Effector memory CD4-positive, alpha-beta T cell (primary cell): ENCODE measurements at places on chromosomes 2 and 18.

GRCh38 chr18:54880395-54881105, 52.3 kb downstream of the RAB27B start:
- H3K4me1 ChIP-seq, result no peaks in the 10 kb centered on the region
- H3K27me3 ChIP-seq, result no peaks in the 10 kb centered on the region
- H3K4me3 ChIP-seq, result no peak overlapping the region

GRCh38 chr2:63649829-63650228, 61.1 kb downstream of the MDH1 start:
- H3K27ac ChIP-seq, result no peak overlapping the region
- H3K4me1 ChIP-seq, result no peaks in the 10 kb centered on the region
- no peak overlapping the region for H3K4me3 ChIP-seq

- H3K36me3 ChIP-seq, result no peaks in the 10 kb centered on the region
- no peak for DNase-seq
- H3K4me1 ChIP-seq, result no peaks in the 10 kb centered on the region
- H3K27ac ChIP-seq, result no peak overlapping the region
- H3K4me3 ChIP-seq, result no peak overlapping the region
- peaks cover 3% of the 10 kb centered on the region for H3K27me3 ChIP-seq
These were observed 86.6 kb downstream of the MARCO start for GRCh38 chr2:119028327-119029174.

DNA sequence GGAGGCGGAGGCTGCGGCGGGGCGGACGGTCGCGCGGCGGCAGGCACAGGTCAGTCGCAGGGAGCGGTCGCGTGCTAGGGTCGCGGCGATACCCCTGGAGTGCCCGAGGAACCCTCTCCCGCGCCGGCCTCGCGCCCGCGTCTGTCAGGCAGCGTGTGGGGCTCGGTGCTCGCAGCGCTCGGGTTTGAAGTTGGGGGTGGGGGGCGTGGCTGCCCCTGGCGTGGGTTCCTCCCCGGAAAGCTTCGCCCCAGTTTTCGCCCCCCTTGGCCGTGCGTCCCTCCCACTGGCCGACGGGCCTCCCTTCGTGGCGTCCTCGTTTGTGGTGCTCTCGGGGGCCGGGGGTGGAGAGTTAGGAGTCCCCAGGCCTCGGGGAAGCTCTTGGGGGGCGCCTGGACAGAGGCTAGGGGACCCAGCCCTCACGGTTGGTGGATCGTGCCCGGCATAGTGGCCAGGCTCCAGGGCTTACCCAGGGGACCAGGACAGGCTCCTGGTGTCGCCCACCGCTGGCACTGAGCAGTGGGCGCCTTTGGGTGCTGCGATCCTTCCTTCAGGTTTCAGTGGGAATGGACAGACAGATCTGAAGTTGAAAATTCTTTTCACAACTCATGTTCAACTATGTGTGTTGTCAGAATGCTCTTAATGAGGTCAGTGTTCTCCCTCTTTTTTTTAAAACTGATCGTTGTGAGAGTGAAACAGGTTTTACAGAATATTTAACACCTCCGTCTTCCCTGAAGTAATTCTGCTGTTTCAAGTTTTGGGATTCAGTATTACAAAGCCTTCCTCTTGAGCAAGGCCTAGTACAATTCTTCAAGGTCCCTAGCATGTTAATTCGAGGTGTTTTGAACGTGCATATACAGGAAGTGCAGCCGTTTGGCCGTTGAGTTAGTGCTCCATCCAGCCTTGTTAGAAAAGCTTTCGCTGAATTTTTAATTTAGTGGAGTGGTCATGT, 604 bp downstream of the RALBP1 start:
- H3K27me3 ChIP-seq, result no peaks in the 10 kb centered on the region
- H3K4me1 ChIP-seq, result peaks cover 4% of the 10 kb centered on the region
- H3K4me3 ChIP-seq, result peak overlapping the region; percentile 87

DNA sequence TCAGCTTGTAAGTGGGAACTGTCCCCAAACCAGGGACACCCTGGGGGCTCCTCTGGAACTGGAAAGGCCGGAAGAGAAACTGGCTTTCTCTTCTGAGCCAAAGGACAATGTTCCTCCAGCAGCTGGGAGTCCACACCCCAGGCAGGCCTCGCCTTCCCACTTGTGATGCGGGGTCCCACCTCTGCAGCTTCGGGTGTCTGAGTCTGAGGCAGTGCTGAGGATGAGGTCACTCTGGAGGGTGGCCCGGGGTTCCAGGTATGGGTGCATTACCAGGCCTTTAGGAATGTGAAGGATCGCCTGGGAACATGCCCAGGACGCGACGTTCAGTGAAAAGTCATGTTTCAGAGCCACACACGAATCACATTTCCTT, 18.2 kb upstream of the BOK start:
- H3K27me3 ChIP-seq, result peaks cover 7% of the 10 kb centered on the region
- no peaks in the 10 kb centered on the region for H3K4me1 ChIP-seq
- no peaks in the 10 kb centered on the region for H3K36me3 ChIP-seq
- no peak overlapping the region for H3K4me3 ChIP-seq
- H3K27ac ChIP-seq, result no peak overlapping the region

- H3K36me3 ChIP-seq, result no peaks in the 10 kb centered on the region
- H3K27ac ChIP-seq, result no peak overlapping the region
- no peaks in the 10 kb centered on the region for H3K4me1 ChIP-seq
- H3K27me3 ChIP-seq, result no peaks in the 10 kb centered on the region
- DNase-seq, result no peak
- H3K4me3 ChIP-seq, result no peak overlapping the region
These were observed 123.9 kb upstream of the FAM136A start for GRCh38 chr2:70425682-70426301.

GRCh38 chr2:108884619-108885018, 98.0 kb downstream of the CCDC138 start:
- H3K27ac ChIP-seq, result no peak overlapping the region
- no peak for DNase-seq
- no peaks in the 10 kb centered on the region for H3K27me3 ChIP-seq
- H3K36me3 ChIP-seq, result no peaks in the 10 kb centered on the region
- H3K4me1 ChIP-seq, result no peaks in the 10 kb centered on the region
- no peak overlapping the region for H3K4me3 ChIP-seq

- no peaks in the 10 kb centered on the region for H3K27me3 ChIP-seq
- no peak for DNase-seq
- no peak overlapping the region for H3K4me3 ChIP-seq
- no peaks in the 10 kb centered on the region for H3K36me3 ChIP-seq
- no peaks in the 10 kb centered on the region for H3K4me1 ChIP-seq
These were observed 482.7 kb upstream of the POU3F3 start for GRCh38 chr2:104371087-104371781.

DNA sequence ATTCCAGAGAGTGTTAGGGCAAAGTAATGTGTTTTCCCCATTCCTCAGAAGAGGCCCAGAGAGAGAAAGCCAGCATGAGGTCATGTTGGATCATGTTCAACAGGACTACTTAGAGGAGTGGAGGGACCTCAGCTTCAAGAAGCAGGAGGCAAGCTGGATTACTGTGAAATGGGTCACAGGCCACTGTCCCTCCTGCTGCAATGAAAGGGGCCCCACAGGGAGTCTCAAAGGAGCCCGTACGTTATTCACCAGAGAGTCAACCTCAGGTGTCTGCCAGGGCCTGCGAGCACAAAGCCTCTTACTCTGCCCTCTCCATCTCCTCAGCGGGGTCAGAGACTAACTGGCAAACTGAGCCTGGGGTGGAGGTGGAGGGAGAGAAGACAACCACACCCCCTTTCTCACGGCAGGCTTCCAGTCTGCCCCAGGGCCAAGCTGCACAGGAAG, 27.2 kb upstream of the ACYP2 start:
- H3K36me3 ChIP-seq, result no peaks in the 10 kb centered on the region
- no peaks in the 10 kb centered on the region for H3K27me3 ChIP-seq
- H3K4me3 ChIP-seq, result no peak overlapping the region
- no peak overlapping the region for H3K27ac ChIP-seq
- H3K4me1 ChIP-seq, result peaks cover 13% of the 10 kb centered on the region
- no peak for DNase-seq

DNA sequence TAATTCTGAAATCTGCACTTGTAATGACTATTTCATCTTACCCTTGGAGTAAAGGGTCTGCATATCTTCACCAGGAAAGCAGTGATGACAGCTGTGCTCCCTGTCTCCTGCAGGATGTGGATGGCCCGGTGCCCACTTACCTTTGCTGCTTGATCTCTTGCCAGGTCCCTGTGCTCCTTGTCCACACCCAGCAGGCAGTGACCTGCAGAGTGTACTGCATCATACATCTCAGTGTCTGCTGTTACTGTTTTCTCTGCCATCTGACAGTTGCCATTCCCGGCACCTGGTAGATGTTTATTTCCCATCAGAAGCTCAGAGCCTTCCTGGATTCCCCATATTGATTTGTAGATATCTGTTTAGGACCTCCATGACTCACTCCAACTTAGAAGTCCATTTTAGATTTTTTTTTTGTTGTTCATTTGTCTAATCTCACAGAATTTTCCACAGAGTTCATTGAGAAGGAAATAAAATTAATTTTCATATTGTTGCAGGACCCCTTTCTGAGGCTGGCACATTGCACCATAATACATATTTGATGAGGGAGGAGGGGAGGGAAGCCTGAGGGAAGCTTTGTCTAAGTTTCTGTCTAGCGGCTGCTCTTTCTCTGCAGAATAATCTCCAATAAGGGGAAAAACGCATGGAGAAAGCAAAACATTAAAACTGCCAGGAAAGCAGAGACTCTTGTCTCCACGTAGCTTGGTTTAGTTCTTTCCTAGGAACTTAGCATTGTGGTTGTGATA, 697.5 kb upstream of the RAB6C start:
- H3K27ac ChIP-seq, result no peak overlapping the region
- H3K4me1 ChIP-seq, result no peaks in the 10 kb centered on the region
- no peaks in the 10 kb centered on the region for H3K36me3 ChIP-seq
- no peak for DNase-seq

DNA sequence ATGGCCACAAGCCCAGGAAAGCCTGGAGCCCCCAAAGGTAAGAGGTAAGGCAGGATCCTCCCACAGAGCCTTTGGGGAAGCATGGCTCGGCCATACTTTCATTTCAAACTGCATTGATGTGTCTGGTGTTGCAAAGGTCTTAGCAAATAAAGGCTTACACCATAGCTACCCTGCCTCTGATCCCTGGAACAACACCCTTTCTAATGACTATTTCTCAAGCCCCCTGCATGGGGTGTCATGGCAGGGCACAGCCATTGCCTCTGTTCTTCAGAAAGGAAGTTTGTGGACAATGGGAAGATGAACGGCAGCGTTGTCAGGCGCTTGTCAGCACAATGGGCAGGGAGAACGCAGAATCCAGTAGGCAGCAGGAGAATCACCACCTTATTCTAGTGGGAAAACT, 435.0 kb upstream of the SMIM21 start:
- H3K36me3 ChIP-seq, result no peaks in the 10 kb centered on the region
- no peak for DNase-seq
- H3K4me3 ChIP-seq, result no peak overlapping the region
- no peak overlapping the region for H3K27ac ChIP-seq
- no peaks in the 10 kb centered on the region for H3K4me1 ChIP-seq
- H3K27me3 ChIP-seq, result no peaks in the 10 kb centered on the region

GRCh38 chr2:193496786-193497185, 1302.1 kb upstream of the TMEFF2 start:
- no peaks in the 10 kb centered on the region for H3K4me1 ChIP-seq
- DNase-seq, result no peak
- no peaks in the 10 kb centered on the region for H3K36me3 ChIP-seq
- H3K27me3 ChIP-seq, result no peaks in the 10 kb centered on the region
- H3K4me3 ChIP-seq, result no peak overlapping the region
